ENCODE measurements at places on chromosomes 5 and 9. TPM values are rescaled to one million over a fixed set of nuclear protein-coding genes. Genes with fewer than 3 reads are reported as not detected.
A peak's percentile ranks its signal among the peaks of the same experiment; 100 is the strongest.

- H3K27ac ChIP-seq, result no peak overlapping the region
- no peak for DNase-seq
- no peak overlapping the region for H3K4me3 ChIP-seq
- peaks cover 32% of the 10 kb centered on the region for H3K27me3 ChIP-seq
- H3K4me1 ChIP-seq, result peaks cover 1% of the 10 kb centered on the region
- no peaks in the 10 kb centered on the region for H3K36me3 ChIP-seq
These were observed 46.8 kb upstream of the CLPTM1L start for GRCh38 chr5:1391691-1392090.

The ARL14EPL gene
- not detected for total RNA-seq

The ATG12 gene
- total RNA-seq, result 51.2 TPM

DNA sequence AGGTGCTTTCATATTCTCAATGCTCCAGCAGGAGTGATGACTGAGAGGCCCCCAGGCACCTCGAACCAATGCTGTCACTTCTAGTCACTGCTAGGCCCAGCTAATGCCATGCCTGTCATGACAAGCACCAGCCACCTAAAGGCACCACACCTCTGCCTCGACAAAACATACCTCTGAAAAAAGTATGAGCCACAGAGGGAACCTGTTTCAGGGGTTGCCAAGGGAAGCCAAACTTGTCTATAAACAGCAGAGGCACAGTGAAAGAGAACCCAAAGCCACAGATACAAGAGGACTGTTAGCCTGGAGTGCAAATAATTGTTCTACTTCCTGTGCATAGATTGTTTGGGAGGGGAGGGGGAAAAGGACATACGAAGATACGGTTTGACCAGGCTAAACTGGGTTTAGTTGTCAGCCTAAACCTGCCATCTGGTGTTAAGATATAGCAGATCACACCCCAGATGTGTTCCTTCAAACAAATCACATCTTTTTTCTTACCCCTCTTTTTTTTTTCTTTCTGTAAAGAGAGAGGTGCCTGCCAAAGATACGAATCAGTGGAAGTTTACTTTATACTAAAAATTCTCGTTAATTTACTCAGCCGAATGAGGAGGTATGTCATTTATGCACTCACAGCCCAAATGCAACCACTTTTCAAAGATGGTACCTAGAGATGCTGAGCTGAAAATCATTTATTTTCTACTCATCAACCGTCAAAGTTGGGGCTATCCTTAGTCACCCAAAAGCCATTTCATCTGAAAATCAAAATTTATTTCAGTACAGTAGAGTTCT is 45.7 kb downstream of the BNC2 start:
- H3K4me3 ChIP-seq, result no peak overlapping the region
- peak overlapping the region; percentile 89 for H3K27ac ChIP-seq
- DNase-seq, result no peak
- peaks cover 82% of the 10 kb centered on the region for H3K4me1 ChIP-seq

The CFAP77 gene
- total RNA-seq, result 0.48 TPM

The MAP1B gene
- total RNA-seq, result 207 TPM

- H3K27ac ChIP-seq, result no peak overlapping the region
- peaks cover 14% of the 10 kb centered on the region for H3K36me3 ChIP-seq
- no peaks in the 10 kb centered on the region for H3K4me1 ChIP-seq
- no peak for DNase-seq
- H3K4me3 ChIP-seq, result no peak overlapping the region
- no peaks in the 10 kb centered on the region for H3K27me3 ChIP-seq
These were observed 33.7 kb downstream of the USP20 start for GRCh38 chr9:129868872-129869486.

- no peak overlapping the region for H3K4me3 ChIP-seq
- no peaks in the 10 kb centered on the region for H3K27me3 ChIP-seq
- no peak overlapping the region for H3K27ac ChIP-seq
- H3K4me1 ChIP-seq, result peaks cover 14% of the 10 kb centered on the region
These were observed 144.7 kb downstream of the SAXO1 start for GRCh38 chr9:18888290-18888689.

The IL3 gene
- total RNA-seq, result not detected

GRCh38 chr9:137306850-137307254 is 4.8 kb upstream of the NRARP start:
- no peak overlapping the region for H3K4me3 ChIP-seq
- DNase-seq, result no peak
- H3K36me3 ChIP-seq, result no peaks in the 10 kb centered on the region

DNA sequence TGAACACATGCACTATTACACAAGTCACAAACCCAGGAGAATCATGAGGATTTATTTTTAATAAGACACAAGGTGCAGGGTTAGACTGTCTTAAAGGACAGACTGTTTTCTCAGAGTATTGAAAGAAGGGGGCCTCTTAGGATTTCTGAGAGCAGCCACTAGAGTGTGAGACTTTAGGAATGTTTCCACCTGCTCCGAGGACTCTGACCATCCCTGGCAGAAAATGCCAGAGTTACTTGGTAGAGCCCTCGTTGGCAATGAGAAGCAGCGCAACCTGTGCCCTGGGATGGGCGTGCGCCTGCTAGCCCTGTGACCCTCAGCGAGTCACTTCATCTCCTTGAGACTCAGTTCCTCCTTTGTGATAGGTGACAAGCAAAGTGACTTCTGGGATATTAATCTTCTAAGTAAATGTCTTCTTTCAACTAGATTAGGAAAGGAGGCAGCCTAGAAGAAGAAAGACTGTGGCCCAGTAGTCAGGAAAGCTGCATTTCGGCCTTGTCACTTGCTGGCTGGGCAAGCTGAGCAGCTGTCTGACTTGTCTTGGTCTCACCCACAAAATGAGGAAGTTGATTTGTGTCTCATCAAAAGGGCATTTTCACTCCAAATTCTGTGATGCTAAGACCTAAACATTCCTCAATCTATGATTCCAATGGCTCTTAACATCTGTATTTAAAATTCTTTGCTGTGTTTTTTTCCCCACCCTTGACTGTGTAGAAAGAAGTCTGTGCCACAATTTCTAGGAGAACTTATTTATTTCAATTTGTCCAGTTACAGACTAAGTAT is 60.5 kb downstream of the PTCD2 start:
- H3K27me3 ChIP-seq, result no peaks in the 10 kb centered on the region
- H3K36me3 ChIP-seq, result no peaks in the 10 kb centered on the region
- peak overlapping the region; percentile 97 for H3K27ac ChIP-seq

The SPAG8 gene
- total RNA-seq, result 2.4 TPM

The RICTOR gene
- 31.2 TPM for total RNA-seq

DNA sequence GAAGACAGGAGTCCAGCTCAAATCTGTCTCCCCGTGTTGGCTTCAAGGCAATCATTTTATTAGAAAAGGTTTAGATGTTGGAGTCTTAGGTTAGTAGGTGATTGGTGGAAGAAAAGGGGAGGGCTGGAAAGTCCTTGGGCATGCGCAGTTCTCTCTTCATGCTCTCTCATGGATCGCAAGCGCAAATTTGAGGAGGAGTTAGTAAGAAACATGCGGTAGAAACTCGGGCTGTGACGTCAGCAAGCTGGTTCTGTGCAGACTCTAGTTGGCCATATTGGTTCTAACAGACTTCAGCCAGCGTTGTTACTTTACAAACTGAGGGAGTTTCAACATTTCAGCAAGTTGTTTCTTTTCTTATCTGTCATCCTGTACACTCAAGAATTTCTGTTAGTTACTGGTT is 392.2 kb downstream of the CDK5RAP2 start:
- H3K36me3 ChIP-seq, result no peaks in the 10 kb centered on the region
- no peak for DNase-seq

DNA sequence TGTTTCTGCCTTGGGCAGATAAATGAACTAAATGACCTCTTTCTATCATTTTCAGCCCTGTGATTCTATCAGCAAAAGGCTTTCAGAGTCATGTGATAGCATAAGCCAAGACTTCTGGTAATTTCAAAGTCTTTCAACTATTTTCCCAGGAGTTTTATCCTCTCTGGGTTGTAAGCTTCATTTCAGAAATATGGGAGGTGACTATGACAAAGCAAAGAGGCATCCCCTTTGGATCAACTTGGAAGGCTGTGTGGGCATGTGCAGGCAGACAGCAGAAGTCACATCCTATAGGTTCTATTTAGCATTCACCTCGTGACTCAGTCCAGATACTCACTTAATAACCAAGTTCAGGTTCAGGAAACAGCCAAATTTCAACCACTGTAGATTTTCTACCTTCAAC is 149.0 kb upstream of the FST start:
- H3K4me3 ChIP-seq, result no peak overlapping the region
- peaks cover 14% of the 10 kb centered on the region for H3K4me1 ChIP-seq
- H3K36me3 ChIP-seq, result no peaks in the 10 kb centered on the region
- H3K27me3 ChIP-seq, result no peaks in the 10 kb centered on the region

GRCh38 chr5:181138258-181138657 is 7.3 kb upstream of the OR2V1 start:
- H3K36me3 ChIP-seq, result no peaks in the 10 kb centered on the region
- peaks cover 23% of the 10 kb centered on the region for H3K27me3 ChIP-seq
- DNase-seq, result peak; percentile 67
- peaks cover 19% of the 10 kb centered on the region for H3K4me1 ChIP-seq
- no peak overlapping the region for H3K4me3 ChIP-seq

- peaks cover 4% of the 10 kb centered on the region for H3K27me3 ChIP-seq
- no peak overlapping the region for H3K27ac ChIP-seq
- H3K4me1 ChIP-seq, result no peaks in the 10 kb centered on the region
- H3K4me3 ChIP-seq, result no peak overlapping the region
- no peak for DNase-seq
These were observed 83.9 kb upstream of the WWC1 start for GRCh38 chr5:168207450-168208029.

- H3K36me3 ChIP-seq, result peaks cover 21% of the 10 kb centered on the region
- no peak overlapping the region for H3K4me3 ChIP-seq
- no peak overlapping the region for H3K27ac ChIP-seq
These were observed 27.3 kb downstream of the ELL2 start for GRCh38 chr5:95934207-95934804.

GRCh38 chr9:100774962-100775361 is 197.1 kb downstream of the CAVIN4 start:
- no peak overlapping the region for H3K27ac ChIP-seq
- H3K27me3 ChIP-seq, result no peaks in the 10 kb centered on the region
- no peak for DNase-seq
- H3K36me3 ChIP-seq, result no peaks in the 10 kb centered on the region
- H3K4me3 ChIP-seq, result no peak overlapping the region
- no peaks in the 10 kb centered on the region for H3K4me1 ChIP-seq

- H3K36me3 ChIP-seq, result peaks cover 49% of the 10 kb centered on the region
- no peaks in the 10 kb centered on the region for H3K27me3 ChIP-seq
- DNase-seq, result no peak
- no peak overlapping the region for H3K4me3 ChIP-seq
These were observed 46.8 kb downstream of the MTMR12 start for GRCh38 chr5:32265902-32266301.

DNA sequence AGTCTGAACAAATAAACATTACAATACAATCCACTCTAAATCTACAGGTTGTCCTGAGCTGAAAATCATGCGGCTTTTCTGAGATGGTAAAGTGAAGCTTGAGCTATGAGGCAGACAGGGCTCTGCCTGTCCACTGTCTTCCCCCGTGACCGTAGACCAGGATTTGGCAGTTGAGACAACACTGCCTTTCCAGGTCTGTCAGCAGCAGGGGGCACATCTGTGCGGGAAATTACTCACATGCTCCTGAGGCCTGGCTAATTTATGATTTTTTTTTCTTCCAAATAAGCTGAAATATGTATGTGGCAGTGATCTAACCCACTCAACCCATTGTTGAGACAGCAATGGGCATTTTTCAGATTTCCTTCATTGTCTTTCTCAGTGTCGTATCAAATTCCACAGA is 307.9 kb downstream of the FBXL7 start:
- peak overlapping the region; percentile 88 for H3K27ac ChIP-seq
- peaks cover 50% of the 10 kb centered on the region for H3K4me1 ChIP-seq
- H3K36me3 ChIP-seq, result peaks cover 7% of the 10 kb centered on the region

GRCh38 chr9:122370869-122371755 is at the start of gene PTGS1:
TSS of gene PTGS1 (plus strand) at chr9:122371024. CDS start at chr9:122371085, 61 bp downstream.
- H3K4me3 ChIP-seq, result peak within 1 kb of the TSS; percentile 66
- peaks cover 24% of the 10 kb centered on the region for H3K4me1 ChIP-seq
- H3K27me3 ChIP-seq, result peaks cover 9% of the 10 kb centered on the region
- H3K36me3 ChIP-seq, result no peaks in the 10 kb centered on the region
- no peak within 1 kb of the TSS for H3K27ac ChIP-seq

DNA sequence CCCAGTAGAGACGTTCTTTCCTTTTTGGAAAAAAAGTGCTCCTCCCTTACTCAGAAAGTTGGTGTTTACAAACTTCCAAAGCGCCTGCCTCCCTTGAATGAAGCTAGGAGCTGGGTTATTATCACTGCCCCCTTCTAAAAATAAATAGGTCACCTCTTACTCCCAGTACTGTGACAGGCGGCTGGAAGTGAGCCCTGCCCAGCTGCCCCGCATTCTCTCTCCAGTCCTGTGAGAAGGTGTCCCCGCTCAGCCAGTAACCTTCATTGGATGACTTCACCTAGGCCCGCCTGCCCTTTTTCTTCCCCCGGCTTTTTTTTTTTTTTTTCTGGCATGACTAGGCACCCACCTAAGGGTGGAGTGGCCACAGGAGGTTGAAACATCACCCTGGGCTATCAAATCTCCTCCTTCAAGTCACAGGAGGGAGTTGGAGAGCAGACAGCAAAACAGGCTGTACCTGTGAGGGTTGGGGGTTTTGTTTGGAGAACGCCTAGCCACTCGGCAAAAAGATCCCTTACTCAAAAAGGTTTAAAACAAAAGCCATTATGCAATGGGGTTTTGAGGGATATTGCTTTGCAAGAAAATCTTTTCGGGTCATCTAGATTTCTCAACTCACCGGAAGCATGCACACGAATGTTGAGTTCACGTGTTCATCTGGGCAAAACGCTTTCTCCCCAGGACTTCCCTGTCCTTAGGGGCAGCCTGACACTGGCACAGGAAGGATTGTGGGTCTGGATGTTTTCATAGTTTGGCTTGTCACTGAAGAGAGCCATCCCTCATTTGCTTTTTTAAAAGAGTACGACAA is 43.3 kb upstream of the ZNF622 start:
- H3K36me3 ChIP-seq, result no peaks in the 10 kb centered on the region
- DNase-seq, result no peak
- H3K4me1 ChIP-seq, result peaks cover 26% of the 10 kb centered on the region
- H3K27ac ChIP-seq, result peak overlapping the region; percentile 64
- peaks cover 4% of the 10 kb centered on the region for H3K27me3 ChIP-seq

The GFI1B gene
- not detected for total RNA-seq

GRCh38 chr9:107863396-107863795 is 373.8 kb upstream of the KLF4 start:
- H3K4me3 ChIP-seq, result no peak overlapping the region
- H3K27ac ChIP-seq, result no peak overlapping the region
- DNase-seq, result no peak
- peaks cover 6% of the 10 kb centered on the region for H3K27me3 ChIP-seq
- H3K4me1 ChIP-seq, result no peaks in the 10 kb centered on the region
